ELR (cell line): ENCODE measurements at places on chromosomes 11 and 22.

DNA sequence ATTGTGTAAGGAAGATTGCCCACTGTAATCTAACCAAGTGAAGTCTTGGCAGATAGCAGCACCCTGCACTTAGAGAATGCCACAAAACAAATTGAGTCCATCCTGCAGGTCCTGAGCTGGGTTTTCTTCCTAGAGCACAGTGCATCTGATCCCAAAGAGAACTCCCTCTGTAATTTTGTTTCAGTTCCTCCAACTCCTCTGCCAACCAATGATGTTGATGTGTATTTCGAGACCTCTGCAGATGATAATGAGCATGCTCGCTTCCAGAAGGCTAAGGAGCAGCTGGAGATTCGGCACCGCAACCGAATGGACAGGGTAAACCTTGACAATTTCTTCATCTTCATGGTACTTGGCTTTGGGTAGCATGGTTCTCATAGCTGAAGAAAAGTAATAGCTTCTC, 33.1 kb upstream of the ST14 start:
- no peak for DNase-seq

GRCh38 chr11:47391077-47391583, 12.8 kb upstream of the SPI1 start:
- DNase-seq = no peak

DNA sequence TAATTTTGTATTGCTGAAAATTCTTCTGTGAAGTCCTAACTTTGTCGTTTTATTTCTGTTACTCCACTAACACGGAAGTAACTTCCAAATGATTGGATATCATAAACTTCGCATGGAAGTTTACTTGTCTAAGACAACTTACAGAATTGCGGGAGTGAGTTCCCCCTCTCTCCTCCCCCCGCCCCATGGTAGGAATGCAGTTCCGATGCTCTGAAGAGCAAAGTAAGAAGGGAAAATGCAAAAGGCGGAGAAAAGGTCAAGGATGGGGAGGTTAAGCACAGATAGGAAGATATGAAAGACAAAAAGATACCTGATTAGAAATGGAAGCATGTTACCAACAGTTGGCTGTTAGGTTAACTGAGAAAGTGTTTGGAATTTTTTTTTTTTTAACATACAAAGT, 1.3 kb downstream of the EIF3M start:
- peak; percentile 20 for DNase-seq

DNA sequence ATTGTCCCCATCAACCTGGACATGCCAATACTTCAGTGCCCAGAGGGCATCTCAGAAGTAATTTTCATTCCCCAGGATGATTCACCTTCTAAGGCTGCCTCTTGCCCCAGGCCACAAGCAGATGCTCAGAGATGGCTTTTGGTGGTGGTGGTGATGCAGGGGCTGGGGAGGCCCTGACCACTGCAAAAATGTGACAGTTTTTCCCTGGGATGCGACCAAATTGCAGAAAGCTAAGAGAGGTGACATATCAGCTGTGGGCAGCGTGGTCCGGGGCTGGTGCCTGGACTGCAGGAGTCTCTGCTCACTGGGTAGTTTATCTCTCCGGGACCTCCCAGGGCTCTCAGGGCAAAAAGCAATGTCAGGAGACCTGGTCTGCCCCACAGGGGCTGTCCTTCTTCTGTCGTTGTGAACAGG, 39.7 kb upstream of the ACCSL start:
- DNase-seq = peak; percentile 74

- DNase-seq = no peak
These were observed 90.9 kb downstream of the PDHX start for GRCh38 chr11:35007277-35007676.
